ENCODE measurements at places on chromosomes 7 and 10.

- no peak for DNase-seq
Measured at GRCh38 chr10:24899571-24899970, 52.8 kb downstream of the PRTFDC1 start.

DNA sequence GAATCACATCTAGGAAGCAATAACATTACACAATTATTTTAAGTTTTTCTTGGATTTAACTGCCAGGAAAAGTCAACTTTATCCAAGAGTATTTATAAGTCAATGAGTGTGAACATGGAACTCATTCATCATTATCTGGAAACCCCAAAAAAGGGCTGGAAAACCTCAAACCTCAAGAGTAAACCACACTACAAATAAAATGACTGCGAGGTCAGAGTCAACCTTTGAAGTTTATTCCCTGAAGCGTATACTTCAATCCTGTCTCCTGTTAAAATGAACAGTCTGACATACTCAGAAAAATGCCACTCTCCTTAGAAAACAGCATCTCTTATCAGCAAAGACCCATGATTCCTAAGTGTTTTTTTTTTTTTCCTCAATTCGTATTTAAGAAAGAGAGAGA lies 86.5 kb downstream of the RELN start:
- DNase-seq: no peak

DNA sequence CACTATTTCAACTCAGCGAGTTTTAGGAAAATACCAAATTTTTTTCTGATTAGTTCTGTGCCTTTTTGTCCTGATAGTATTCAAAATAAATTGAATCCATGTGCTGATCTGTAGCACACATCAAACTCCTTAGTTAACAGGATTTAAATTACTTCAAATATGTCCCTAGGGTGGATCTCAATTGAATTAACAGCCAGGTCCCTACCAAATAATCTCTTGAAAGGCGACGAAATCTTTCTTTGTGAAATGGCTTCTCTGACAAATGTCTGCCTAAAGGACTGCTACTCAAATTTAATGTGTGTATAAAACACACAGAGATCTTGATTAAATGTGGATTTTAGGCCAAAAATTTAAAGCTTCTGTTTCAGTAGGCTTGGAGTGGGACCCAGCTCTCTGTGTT lies 989.6 kb upstream of the KCND2 start:
- DNase-seq: no peak

- peak; percentile 79 for DNase-seq
Measured at GRCh38 chr7:129433847-129434674, at the start of gene STRIP2. STRIP2 (plus strand) TSS chr7:129434432; CDS start chr7:129434473, 41 bp downstream.
